Activated T-cell treated with anti-CD3 and anti-CD28 coated beads, Interleukin-2, amount 50 U/mL, for 24 hours (primary cell): ENCODE measurements at places on chromosomes 16 and 17.

DNA sequence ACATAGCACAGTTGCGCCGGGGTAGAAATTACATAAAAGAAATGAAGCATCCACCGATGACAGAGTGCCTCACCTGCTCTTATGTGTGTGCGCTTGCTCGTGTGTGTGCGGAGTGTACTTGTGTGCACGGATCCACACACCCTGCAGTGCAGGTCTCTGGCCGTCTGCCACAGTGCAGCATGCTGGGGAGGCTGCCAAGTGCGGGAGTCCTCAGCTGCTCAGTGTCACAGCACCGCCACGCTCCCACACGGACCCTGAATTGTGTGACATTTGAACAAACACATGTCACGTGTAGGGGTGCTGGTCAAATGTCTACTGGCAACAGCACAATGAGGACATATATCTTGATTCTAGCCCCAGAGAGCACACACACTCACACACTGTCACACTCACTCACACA, 243.0 kb upstream of the MYOCD start:
- no peak for DNase-seq

DNA sequence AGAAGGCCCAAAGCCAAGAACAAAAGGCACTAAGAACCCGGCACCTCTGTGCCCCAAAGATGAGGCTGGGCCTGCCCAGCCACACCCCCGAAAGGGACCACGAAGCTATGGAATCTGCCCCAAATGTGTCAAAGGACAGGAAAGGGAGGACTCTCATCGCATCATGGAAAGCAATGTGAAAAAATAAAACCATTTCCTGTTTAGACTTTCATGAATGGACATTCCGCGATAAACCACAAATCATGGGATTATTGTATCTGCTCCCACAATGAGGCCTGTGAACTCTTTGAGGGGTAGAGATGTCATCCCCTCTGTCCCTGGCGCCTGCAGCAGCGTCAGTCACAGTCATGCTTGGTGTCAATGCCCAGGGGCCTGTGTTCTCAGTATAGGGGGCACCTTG, 135.0 kb downstream of the COPRS start:
- DNase-seq: no peak

GRCh38 chr17:74307984-74308773, 17.8 kb upstream of the KIF19 start:
- DNase-seq: no peak

- DNase-seq: no peak
Observed at GRCh38 chr16:12199524-12199923, 223.0 kb downstream of the SNX29 start.

DNA sequence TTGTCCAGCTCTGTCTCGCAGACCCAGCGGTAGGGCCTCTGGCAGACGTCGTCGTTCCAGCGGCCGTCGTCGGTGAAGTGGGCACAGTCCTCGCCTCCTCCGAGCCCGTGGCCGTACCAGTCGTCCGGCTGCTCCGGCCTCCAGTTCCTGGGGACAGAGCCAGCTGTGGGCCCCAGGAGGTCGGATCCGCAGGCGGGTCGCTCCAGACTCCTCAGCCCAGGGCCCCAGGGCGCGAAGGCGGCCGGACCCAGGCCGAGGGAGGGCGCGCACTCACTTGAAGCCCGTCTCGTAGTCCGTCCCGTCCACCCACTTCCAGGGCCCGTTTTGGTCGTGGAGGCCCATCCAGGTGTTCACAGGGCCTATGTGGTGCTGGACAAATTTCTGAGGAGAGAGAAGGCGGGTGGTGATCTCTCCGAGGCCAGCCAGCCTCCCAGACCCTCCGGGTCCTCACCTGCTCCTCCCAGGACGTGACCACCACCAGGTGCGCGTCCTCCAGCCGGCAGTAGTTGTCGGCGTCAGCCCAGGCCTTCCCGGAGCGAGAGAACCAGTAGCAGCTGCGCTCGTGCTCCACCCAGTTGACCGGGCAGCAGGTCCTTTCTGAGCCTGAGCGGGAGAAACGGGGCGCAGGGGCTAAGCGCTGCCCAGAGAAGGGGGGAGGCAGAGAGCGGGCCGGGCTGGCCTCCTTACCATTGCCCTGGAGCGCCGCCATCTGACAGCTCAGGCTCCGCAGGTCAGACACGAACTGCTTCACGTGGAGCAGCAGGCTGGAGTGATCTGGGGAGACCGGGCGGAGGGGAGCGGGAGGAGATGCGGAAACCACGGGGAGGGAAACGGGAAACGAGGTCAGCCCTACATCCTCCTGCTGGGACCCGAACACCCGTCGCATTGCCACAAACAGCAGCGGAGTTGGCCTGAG, 5.2 kb downstream of the ASGR1 start:
- peak; percentile 52 for DNase-seq

DNA sequence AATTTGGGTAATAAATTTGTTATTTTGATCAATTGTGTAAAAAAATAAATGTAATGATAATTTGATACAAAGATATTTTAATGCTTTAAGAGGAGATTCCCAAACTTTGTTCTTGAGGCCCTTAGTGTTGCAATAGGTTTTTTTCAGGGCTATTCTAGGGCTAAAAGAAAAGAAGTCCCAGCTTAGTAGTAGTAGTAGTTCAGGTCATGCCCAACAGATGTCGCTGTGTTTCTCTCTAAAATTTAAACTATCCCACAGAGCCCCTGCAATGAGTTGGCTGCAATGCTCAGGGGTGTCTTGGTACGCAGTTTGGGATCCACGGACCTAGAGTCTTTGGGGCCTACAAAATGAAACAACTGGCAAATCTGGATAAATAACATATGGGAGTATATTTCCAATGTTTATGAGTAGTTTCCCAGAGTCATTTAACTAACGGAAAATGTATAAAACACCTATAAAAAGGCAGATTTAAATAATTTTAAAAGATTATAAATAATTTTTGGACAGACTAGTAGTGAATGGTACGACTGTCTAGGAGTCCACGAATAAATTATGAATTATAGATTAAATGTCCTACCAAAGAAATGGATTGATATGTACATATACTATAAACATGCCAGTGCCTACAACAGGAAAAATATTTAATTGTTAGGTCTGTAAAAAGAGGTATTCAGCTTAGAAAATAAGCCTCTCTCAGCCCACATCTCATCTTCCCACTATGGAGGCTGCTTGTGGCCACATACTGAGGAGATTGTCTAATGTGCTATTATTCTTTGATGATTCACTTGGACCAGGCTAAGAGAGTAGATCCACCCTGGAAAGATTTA, 228.5 kb upstream of the PMFBP1 start:
- DNase-seq: no peak

DNA sequence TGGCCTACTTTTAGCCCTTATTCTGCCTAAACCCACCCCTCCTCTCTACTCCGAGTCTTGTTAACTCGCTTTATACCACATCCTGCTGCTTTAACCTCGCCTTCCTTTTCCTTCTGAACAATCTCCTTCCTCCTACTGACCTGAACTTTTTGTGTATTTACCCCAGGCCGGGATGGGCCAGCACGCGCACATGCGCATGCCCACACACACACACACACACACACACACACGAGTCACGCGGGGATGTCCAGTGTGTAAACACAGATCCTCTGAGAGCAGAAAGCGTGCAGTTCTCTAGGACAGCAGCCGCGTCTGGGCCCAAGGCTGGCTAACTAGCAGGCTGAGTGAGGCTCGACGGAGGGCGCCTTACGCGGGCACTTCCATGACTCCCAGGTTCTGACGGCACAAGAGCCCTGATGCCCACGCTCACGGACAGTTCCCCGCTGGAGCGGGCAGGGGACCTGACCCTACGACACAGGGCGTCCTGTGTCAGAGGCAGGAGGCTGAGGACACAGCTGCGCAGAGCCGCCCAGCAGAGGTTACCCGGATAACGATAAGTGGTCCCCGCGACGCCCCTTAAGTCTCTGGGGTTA, 610 bp downstream of the PIK3R5 start:
- DNase-seq: peak; percentile 69

DNA sequence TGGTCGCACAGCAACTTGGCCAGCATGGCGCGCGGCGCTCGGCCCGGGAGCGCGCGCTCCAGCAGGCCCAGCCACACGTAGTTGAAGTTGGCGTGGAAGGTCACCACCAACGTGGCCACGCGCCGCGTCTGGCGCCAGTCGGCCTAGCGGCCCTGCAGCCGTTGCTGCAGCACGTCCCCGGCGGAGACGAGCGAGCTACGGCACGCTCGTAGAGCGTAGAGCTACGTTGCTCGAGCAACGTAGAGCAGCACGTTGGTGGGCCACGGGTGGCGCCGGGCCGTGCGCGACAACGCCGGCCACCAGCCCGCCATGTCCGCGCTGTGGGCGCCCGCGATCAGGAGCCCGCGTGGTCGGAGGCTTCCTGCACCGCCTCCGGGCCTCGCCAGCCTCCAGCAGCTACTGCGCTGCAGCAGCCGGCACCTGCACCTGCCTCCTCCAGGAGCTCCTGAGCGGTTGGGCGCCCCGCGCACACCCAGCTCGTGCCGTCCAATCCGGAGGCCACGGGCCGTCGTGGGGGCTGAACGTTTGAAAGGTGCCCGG, 13.4 kb upstream of the SULT1A1 start:
- peak; percentile 84 for DNase-seq

GRCh38 chr17:39701784-39702422, 2.0 kb downstream of the ERBB2 start:
- DNase-seq: no peak

- no peak for DNase-seq
Observed at GRCh38 chr16:20916942-20917341, 16.4 kb downstream of the LYRM1 start.

GRCh38 chr17:72365857-72366414, 245.1 kb downstream of the SOX9 start:
- no peak for DNase-seq

DNA sequence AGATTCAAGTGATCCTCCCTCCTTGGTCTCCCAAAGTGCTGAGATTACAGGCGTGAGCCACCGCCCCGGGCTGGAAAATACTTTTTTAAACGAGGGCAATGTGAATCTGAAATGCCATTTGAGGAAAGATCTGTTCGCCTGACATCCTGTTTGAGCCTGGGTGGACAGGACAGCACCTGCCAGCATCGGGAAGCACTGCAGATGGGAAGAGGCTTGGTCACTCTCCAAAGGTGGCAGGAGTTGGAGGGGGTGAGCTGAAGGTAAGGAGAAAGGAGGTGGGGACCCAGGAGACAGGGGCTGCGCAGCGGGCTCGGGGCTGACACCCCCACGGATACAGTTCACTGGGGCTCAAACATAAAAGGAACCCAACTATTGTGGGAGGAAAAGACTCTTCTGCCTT, 3.9 kb upstream of the BIRC5 start:
- no peak for DNase-seq

DNA sequence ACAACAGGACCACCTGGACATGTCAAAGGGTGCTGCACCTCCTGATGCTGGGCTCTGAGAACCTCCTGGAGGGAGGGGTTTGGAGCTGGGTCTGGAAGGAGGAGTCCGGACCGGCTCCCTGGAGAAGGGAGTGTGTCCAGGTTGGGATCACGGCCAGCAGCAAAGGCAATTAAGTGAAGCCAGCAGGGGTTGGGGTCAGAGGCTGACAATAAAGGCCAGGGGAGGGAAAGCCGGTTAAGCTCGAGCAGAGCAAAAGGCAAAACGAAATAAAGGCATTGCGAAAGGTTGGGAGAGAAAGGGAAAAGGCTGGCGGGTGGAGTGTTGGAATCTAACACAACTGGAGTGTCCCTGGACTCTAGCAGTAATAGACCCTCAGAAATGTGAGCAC, 992 bp upstream of the CACNG4 start:
- DNase-seq: no peak

DNA sequence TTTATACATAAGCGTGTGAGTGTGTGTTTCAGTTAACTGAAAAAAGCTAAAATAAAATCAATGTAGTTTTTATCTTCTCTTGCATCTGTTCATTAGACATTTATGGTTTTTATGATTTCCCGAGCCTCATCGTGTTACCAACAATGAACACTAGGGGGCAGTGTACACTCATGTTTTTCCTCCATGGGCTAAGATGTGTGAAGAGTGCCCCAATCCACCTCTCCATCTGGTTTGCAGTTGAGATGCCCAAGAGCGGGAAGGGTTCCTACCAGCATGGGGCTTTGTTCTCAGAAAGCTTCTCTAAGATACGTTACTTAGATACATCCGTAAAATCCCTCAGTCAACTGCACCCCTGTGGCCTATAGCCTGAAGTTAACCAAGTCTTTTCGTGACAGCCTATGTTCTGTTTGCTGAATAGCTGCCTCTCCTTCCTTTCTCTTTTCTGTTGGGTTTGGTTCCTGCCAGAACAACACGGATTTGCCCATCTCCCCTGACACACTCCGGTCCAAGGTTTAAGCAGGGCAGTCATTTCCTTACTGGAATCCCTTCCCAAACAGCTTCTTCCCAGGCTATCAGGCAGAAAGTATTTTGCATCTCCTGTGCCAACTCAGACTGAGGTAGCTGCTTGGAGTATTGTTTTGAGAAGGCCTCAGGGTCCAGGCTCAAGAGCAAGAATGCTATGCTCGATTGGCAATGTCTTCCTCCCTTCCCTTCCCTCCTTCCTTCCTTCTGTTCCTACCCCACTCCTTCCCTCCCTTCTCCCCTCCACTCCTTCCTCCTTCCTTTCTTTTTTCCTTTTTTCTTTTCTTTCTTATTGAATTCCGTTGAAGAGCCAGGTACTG, 12.9 kb upstream of the ELAC2 start:
- peak; percentile 43 for DNase-seq

DNA sequence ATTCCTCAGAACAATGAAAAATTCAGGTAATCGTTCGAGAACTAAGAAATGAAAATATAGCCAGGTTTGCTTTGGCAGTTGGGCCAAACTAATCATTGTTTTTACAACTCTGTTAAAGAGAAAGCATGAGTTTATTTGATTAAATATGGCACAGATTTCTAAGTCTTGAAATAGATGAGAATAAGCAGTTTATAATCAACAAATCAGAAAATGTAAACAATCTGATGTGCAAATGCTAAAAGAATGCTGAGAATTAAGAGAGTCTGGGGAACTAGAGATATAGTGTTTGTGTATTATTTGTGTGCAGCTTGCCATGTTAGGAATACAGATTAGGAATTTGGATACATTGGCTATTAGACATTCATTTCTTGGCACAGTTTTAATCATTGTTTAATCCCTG, 212.5 kb downstream of the TANC2 start:
- no peak for DNase-seq

DNA sequence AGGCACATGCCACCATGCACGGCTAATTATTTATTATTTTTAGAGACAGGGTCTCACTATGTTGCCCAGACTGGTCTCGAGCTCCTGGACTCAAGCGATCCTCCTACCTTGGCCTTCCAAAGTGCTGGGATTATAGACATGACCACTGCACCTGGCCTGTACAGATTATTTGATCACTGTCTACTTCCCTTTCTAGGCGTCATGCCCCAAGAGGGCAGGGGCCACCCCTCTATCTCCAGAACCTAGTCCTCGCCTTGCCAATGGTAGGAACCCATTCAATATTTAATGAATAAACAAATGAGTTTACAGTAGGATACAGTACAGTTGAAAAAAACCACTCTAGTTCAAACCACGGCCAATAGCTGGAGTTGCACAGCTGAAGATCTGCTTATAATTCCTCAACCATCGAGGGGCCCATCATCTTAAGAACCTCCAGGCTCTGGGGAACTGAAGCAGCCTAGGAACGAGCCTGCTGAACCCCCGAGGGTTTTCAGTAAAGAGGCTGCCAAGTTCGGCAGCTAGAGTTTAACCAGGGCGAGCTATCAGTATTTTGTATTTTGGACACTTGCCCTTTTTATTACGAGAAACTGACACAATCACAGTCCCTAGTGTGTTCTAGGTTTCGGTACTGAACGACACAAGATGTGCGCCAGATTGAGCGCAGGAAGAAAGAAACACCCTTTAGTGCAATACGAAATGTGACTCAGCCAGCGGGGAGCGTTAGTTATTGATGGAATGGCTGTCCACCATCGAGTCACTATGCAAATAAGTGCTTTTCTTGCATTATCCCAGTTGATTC, 14.6 kb downstream of the ADCY9 start:
- DNase-seq: no peak

GRCh38 chr17:39975801-39976200, 4.8 kb upstream of the PSMD3 start:
- no peak for DNase-seq
